Peyer's patch (tissue), 4 donors: ENCODE measurements at places on chromosomes 12 and 14. TPM values are rescaled to one million over a fixed set of nuclear protein-coding genes. Genes with fewer than 3 reads are reported as not detected.

DNA sequence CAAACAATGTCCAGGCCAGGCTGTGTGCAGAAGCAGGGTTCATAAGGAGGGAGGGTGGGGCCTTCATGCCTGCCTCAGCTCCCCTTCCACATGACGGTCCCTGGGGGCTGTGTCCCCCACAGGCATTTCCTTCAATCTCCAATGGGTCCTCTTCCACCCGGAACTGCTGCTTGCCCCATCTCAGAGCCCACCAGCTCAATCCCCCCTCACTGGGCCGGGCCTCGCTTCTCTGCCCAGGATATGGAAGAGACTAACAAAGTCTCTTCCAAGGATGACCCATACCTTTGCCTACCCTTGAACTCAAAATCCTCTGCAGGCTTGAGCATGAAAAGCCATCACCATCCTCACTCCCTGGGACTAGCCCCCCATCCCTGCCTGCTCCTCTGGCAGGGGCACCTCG lies 28.4 kb upstream of the FAM181A start:
- H3K36me3 ChIP-seq = no peaks in the 10 kb centered on the region
- H3K27ac ChIP-seq = no peak overlapping the region

GRCh38 chr12:47370421-47370820 lies 290.7 kb upstream of the AMIGO2 start:
- DNase-seq = no peak
- H3K27me3 ChIP-seq = no peaks in the 10 kb centered on the region
- no peak overlapping the region for H3K27ac ChIP-seq
- H3K4me1 ChIP-seq = no peaks in the 10 kb centered on the region
- no peak overlapping the region for H3K4me3 ChIP-seq
- H3K36me3 ChIP-seq = no peaks in the 10 kb centered on the region

DNA sequence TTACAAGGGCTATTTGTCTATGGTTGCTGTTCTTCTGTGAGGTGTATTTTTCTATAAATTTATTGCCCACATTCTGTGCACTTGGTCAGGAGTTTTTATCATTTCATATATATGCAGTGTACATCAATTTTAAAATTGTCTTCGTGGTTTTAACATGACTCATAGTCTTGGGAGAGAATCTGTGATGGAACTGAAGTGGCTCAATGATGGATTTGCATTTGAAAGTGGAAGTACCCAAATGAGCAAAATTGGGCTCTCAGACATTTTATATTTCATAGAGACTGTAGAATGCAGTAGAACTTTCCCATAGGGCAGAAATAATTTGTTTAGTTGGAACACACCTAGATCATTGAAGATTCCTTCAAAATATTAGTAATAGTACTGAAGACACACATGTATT lies 1.9 kb upstream of the SCFD1 start:
- H3K27me3 ChIP-seq = no peaks in the 10 kb centered on the region
- H3K27ac ChIP-seq = no peak overlapping the region
- no peak for DNase-seq
- H3K4me3 ChIP-seq = no peak overlapping the region

GRCh38 chr12:51836041-51836826 lies 12.3 kb downstream of the FIGNL2 start:
- no peaks in the 10 kb centered on the region for H3K4me1 ChIP-seq
- no peak for DNase-seq
- H3K27ac ChIP-seq = no peak overlapping the region
- no peaks in the 10 kb centered on the region for H3K27me3 ChIP-seq
- H3K36me3 ChIP-seq = no peaks in the 10 kb centered on the region
- no peak overlapping the region for H3K4me3 ChIP-seq

GRCh38 chr12:57299514-57300016 lies 48.6 kb upstream of the STAC3 start:
- H3K4me3 ChIP-seq = no peak overlapping the region
- DNase-seq = no peak
- no peak overlapping the region for H3K27ac ChIP-seq
- peaks cover 66% of the 10 kb centered on the region for H3K36me3 ChIP-seq
- no peaks in the 10 kb centered on the region for H3K27me3 ChIP-seq

DNA sequence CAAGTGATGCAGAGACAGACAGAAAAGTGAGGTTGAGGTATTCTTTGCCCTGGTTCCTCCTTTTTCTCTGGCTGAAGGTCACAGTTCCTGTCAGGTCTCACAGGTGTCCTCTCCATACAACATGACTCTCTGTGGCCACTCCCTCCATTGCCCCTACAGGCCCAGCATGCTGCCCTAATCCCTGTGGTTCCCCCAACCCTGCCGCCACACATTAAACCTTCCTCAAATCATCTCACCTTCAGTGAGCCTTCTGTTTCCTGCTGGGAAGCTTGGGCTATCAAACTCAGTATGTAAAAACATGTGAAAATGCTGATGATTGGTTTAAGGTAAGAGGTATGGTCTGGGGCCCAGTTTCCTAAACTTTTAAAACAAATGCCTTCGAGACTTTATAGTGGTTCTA lies 159.0 kb upstream of the E2F7 start:
- DNase-seq = no peak
- H3K27me3 ChIP-seq = no peaks in the 10 kb centered on the region
- no peak overlapping the region for H3K4me3 ChIP-seq
- no peak overlapping the region for H3K27ac ChIP-seq

Gene TMPO
- total RNA-seq = 131 TPM

Gene RALGAPA1
- 61.8 TPM for total RNA-seq
